ENCODE measurements at places on chromosomes 12 and 14.
A peak's percentile ranks its signal among the peaks of the same experiment; 100 is the strongest.

GRCh38 chr14:76844223-76844622 lies 18.0 kb downstream of the LRRC74A start:
- peak; percentile 68 for DNase-seq

- peak; percentile 44 for DNase-seq
Observed at GRCh38 chr12:124545508-124546418, 21.6 kb downstream of the NCOR2 start.

- DNase-seq = no peak
Observed at GRCh38 chr12:110352401-110352800, 51.1 kb downstream of the ANAPC7 start.

- DNase-seq = no peak
Observed at GRCh38 chr14:70340002-70340401, 19.5 kb downstream of the COX16 start.

DNA sequence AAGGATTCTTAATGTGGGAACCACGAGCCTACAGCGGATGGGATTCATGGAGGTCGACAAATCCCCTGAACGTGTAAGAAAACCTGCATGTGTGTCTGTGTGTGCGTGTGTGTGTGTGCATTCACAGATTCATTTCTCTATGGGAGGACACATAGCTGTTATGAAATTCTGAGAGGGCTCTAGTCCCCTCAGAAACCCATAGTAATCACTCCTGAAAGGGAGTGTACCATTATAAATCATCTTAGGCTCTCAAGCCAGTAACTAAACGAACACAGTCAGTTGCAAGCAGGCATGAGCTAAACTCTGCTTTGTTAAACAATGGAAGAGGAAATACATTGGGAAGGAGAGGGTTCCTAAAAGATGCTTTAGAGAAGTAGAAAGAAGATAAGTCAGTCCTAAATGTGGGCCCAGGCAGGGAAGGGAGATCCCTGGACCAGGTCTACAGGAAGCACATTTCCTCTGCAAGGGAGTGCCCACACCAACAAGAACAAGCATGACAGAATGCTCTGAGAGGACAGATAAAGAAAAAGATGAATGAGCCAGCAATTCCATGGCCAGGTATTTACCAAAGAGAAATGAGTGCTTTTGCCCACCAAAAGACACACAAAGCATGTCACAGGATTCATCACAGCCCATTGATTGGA lies 91.3 kb downstream of the ITPR2 start:
- no peak for DNase-seq

DNA sequence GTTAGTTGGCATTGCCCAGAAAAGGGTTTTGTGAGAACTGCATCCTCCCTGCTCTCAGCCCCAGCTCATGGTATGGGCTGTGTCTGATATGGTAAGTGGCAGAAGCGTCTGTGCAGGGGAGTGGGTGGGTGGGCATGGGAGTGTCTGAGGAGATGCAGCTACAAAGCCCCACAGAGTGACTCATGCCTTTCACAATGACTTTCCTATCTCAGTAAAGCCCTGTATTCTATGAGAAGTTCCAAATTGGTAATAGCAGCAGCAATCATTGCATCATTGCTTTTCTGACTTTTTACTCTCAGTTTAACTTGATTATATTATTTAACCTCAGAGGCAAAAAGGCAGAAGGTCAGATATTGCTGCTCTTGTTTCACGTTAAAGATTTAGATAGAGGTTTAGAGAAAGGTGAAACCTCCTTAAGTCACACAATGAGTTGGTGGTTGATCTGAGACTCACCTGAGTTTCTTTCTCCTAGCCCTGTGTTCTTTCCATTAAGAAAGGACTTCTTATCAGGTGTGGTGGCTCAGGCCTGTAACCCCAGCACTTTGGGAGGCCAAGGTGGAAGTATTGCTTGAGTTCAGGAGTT lies 171.7 kb downstream of the SLC5A8 start:
- no peak for DNase-seq

- no peak for DNase-seq
Observed at GRCh38 chr12:15278816-15279658, 43.3 kb upstream of the PTPRO start.

GRCh38 chr12:28938581-28939235 lies 210.4 kb upstream of the FAR2 start:
- no peak for DNase-seq

- DNase-seq = no peak
Observed at GRCh38 chr14:61765225-61765943, 3.2 kb downstream of the SNAPC1 start.

GRCh38 chr14:27015065-27015464 lies 417.2 kb upstream of the NOVA1 start:
- no peak for DNase-seq

DNA sequence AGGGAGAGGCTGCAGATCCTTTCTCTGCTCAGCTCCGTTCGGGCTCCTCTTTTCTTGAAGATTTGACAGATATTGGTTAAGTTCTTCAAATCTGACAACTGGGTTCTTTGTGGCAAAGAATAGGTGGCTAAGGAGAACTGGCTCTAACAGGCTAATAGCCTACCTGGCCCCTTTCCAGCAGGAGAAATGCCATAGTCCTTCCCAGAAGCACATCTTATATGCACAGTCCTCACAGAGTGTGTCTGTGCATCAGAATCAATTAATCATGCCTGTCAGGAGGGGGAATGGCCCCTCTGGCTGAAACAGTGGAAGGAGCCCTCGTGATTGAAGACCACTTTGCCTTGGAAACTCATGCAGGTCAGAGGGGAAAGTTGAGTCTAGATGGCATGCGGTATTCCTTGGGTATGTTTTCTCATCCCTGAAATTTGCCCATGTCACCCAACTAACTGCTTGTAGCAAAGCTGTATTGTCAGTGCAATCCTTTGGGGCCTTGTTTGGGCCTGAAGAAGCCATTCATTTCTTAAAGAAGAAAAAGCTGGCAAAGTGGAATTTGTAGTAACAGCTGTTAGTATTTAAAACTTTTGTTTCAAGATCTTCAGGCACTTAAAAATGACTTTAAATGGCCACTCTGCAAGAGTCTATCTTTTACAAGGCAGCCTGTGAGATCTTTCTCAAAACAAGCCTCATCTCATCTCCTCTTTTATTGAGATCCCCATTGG lies 251.5 kb downstream of the ZFP36L1 start:
- DNase-seq = no peak

- no peak for DNase-seq
Observed at GRCh38 chr12:54266852-54267251, 13.1 kb downstream of the CBX5 start.

DNA sequence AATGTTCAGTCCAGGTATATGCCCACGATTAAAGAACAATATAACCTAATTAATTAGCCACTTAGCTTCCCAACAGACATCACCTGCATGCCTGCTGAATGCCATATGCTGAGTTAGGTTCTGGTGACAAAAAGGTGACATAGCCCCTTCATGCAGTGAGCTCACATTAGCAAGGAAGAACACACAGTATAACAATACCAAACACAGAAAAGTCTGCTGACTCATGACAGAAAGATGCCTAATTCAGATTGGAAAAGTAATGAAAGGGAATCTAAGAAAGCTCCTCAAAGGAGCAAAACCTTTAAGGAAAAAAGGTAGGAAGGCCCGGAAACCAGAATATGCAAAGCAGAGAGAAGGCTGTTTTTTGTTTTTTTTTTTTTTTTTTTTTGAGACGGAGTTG lies 59.0 kb downstream of the FERMT2 start:
- DNase-seq = no peak

GRCh38 chr14:72736786-72737559 lies 156.9 kb downstream of the DPF3 start:
- no peak for DNase-seq

- peak; percentile 50 for DNase-seq
Observed at GRCh38 chr12:46342562-46343033, 30.0 kb downstream of the SLC38A2 start.

DNA sequence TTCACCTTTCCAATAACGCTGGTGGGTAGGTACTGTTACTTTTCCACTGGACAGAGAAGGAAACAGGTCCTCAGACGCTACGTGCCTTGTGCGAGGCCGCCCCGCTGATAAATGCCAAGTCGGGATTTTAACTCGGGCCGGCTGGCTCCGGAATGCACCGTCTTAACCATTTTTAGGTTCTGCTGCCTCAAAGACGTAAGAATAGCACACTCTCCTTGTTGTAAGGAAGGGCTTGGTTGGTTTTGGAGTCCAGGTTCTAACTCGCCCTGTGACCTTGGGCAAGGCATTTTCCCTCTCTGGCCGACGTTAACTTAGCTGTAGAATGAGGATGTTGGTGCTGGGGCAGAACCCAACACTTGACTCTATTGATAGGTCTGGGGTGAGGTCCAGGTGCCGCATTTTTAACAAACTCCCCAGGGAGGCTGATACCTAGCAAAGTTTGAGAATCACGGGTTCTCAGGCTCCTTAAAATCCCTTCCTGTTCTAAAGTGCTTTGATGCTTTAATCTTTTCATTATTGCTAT lies 814 bp downstream of the ANKRD13A start:
- peak; percentile 36 for DNase-seq

DNA sequence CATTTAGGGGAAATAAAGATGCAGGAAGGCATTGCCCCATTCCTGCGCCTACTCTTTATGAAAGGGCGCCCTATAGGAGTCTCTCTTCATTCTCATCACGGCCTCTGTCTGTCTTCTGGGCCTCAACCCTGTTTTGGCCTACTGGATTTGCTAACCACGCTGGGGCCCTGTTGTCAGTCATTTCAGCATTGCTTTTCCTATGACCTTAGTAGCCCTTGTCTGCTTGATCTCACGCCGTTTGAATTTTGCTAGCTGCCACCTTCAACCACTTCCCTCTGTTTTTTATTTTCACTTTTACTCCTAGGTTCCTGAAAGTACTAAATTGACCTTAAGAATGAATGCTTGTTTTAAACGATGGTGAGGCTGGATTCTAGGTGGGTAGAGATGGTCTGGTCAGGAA lies 139.0 kb downstream of the SYNE2 start:
- no peak for DNase-seq

GRCh38 chr14:99201351-99202073 lies 70.5 kb downstream of the BCL11B start:
- peak; percentile 60 for DNase-seq

DNA sequence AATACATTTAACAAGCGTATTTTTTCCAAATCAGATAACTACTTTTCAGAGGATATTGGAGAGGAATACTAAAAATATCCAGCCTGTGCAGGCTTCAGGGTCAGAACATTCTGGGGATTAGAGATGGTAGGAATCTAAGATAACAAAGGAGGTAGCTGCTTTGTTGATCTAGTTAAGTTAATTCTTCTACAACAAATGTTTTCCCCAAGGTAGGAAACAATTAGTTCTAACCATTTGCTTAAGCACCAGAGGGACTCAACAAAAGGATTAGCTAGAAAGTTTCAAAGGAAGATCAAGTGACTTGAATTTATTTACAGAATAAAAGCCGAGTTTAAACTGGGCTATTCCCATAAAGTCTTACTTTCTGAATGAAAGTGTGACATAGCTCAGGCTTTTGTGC lies 524.2 kb downstream of the TMTC2 start:
- no peak for DNase-seq

DNA sequence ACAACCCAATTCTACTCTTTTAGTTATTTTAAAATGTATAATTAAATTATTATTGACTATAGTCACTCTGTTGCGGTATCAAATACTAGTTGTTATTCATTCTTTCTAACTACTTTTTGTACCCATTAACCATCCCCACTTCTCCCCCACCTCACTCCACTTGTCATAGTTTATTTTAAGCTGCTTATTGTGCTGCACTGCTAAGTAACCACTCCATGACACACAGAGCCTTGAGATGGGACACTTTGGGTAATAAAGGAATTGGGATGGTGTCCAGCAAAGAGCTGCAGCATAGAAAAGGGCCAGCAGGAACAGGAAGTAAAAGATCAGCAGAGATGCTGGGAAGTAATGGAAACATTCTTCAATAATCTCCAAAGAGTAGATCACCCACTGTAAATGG lies 123.0 kb downstream of the RPS29 start:
- no peak for DNase-seq

- DNase-seq = peak; percentile 64
Observed at GRCh38 chr12:32025906-32026305, 66.7 kb downstream of the RESF1 start.

DNA sequence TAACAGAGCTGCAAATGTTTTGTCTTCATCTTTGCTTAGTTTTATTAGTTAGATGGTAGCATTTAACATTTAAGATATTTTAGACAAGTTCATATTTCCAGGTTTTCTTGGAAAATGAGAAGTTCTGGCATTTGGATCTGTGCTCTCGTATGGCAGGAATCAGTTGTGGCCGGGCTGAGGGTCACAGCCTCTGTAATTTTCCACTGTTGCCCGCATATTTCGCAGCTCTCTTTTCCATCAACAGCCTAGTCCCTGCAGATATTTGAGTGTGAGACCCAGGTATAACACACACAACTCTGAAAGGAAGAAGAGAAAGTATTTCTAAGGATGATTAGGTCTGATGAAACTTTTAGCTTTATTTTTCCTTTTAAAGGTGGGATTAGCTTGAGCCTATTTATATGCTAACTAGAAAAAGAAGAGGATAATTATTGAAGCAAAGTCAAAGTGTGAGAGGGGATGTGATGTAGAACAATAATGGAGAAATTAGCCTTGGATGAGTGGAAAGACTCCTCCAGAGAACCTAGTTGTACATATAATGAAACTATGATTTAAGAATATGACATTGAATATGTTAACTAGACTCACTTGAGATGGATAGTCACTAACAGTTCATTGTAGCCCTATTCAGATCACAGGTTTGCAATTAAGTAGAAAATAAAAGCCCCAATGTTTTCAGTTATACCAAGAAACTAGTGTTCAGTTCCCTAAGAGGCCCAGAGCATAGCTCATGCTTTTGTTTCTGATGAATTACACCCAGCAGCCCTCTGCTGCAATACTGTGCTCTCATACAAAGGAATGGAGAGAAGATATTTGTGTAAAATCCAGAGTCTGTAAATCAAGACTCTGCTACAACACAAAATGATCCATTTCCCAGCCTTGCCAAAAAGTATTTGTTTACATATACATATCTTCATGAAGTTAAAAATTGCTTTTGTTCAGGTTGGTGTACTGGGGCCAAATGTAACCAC lies 158.4 kb downstream of the C12orf50 start:
- no peak for DNase-seq

- no peak for DNase-seq
Observed at GRCh38 chr12:101935890-101936746, 58.7 kb downstream of the DRAM1 start.

GRCh38 chr12:60070552-60070951 lies 474.7 kb downstream of the SLC16A7 start:
- DNase-seq = no peak

DNA sequence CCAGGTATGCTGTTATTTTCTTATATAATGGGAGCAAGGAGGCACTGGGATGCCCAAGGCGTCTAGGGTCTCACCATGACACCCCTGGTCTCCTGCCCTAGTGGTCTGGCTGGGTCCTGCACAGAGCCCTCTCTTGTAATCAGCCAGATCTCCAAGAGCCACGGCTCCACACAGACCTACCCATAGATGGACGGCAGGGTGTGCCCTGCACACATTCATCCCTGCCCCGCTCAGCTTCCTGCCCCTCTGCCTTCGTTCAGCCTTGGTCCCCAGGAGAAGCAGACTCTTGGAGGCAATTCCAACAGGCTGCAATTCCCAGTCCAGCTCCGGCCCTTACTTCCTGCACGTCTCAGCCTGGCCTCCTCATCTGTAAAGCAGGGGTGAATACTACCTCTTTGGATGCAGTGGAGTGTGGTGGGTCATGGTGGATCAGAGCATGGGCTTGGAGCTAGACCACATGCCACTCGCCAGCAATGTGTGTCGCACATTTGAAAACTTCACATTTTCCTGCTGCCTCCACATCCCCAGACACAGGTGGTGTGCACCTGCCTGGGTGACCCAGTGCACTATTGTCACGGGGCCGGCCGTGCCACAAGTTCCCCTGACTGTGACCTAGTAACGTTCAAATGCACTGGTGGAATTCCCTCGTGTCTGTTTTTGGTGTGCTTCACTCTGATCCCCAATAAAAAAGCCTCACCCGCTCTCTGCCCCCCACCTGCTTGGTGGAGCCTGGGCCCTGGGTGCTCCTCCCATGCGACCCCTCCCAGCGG lies 171.1 kb upstream of the PRMT8 start:
- DNase-seq = no peak

All from CD4-positive, alpha-beta T cell treated with Interleukin-17A for 4 hours (primary cell).